Left renal pelvis (tissue), 4 donors: ENCODE measurements at places on chromosomes 4 and X. TPM values are rescaled to one million over a fixed set of nuclear protein-coding genes. Genes with fewer than 3 reads are reported as not detected.

Gene SMARCA1
- 142 TPM for polyA plus RNA-seq

Gene CDX4
- polyA plus RNA-seq = not detected

Gene STK32B
- polyA plus RNA-seq = 9.6 TPM

Gene GLA
- 32.4 TPM for polyA plus RNA-seq

Gene LGI2
- polyA plus RNA-seq = 20.7 TPM

Gene CYSLTR1
- polyA plus RNA-seq = 3.3 TPM

Gene BMPR1B
- polyA plus RNA-seq = 24.6 TPM

Gene SPOCK3
- 8.3 TPM for polyA plus RNA-seq

Gene INTU
- 19.9 TPM for polyA plus RNA-seq

- no peak for DNase-seq
Measured at GRCh38 chr4:145130788-145131399, 32.8 kb downstream of the ABCE1 start.

DNA sequence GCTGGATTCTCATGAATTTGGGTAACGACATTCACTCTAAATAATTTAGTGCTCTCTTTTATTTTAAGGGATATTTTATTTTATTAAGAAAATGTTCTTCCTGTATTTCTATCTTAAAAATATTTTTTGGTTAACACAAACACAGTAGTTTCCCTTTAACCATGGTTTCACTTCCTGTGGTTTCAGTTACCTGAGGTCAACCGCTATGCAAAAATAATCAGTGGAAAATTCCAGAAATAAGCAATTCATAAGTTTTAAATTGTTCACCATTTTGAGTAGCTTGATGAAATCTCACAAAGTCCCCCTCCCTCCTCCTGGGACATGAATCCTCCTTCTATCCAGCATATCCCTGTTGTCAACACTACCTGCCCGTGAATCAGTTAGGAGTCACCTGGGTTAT lies 71.4 kb downstream of the GBA3 start:
- no peak for DNase-seq

GRCh38 chr4:168711197-168712140 lies 214.6 kb downstream of the PALLD start:
- no peak for DNase-seq

DNA sequence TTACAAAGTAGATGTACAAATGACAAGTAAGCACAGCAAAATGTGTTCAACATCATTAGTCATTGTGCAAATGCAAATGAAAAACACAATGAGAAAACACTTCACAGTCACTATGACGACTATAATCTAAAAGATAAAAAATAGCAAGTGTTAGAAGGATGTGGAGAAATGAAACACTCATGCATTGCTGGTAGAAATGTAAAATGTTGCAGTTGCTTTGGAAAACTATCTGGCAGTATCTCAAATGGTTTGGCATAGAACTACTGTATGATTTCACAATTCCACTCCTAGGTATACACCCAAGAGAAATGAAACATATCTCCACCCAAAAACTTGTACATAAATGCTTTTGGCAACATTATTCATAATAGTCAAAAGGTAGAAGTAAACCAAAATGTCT lies 459.7 kb upstream of the TRAM1L1 start:
- no peak for DNase-seq

- no peak for DNase-seq
Measured at GRCh38 chrX:3678328-3678727, 35.1 kb downstream of the PRKX start.

GRCh38 chr4:83012200-83012686 lies 1.6 kb upstream of the LIN54 start:
- no peak for DNase-seq

DNA sequence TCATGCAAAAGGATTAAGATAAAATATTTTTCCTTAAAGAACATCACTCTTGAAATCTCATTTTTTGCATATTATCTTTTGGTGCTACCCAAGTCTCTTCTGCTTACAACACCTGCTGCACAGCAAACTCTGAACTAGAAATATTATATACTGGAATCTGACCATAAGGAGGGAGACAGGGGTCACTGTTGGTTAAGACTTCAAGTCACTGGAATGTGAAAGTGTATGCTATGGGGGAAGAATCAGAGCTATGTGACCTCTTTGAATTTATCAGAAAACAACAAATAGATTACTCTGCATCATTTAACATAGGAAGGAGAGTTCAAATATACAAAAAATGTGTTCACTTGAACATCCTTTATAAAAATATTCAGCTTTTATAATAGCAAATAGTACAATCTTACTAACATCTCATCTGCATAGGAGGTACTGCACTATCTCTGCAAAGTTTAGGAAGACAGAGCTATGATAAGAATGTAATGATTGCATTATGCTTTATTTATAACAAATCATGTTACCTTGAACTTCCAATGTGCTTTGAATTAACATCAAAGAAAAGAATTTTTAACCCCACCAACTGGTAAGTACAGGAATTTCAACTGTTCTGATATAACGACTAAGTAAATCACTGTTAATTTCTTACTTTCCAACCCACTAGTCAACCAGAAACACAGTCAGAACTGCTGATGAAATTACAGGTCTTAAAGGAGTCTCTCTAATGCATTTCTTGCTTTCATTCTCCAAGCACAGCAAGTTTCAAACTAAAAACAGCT lies 69.8 kb downstream of the ZNF827 start:
- no peak for DNase-seq

DNA sequence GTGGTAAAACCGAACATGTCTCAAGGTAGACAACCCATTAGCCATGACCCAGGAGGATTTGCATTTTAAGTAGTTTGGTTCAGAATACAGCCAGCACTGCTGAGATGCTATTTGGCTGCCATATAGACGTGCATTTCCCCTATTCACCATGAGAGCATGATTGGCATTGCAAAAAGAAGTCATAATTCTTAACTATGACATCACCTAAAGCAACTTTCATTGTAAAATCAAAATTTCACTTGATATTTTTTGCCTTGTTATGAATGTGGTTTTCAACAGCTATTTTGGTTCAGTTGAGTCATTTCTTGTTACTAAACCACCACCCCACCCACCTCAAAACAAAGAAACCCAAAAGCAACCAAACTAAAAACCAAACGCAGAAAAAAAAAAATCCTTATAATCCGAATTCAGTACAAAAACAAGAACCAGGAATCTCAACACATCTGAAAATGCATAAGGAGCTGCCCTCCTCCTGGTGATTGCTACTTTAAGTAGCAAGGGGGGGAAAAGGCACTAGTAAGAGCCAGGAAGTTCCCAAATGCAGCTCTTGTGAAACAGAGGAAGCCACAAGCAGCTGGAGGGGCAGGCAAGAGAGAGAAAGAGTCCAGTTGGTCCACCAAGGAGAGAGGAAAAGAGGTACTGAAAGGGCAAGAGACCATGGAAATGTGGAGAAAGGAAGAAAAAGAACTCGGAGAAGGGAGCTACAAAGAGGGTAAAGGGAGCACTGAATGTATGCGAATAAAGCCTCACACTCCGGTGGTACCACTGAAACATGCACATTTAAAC lies 3.1 kb downstream of the SLITRK4 start:
- DNase-seq = no peak

DNA sequence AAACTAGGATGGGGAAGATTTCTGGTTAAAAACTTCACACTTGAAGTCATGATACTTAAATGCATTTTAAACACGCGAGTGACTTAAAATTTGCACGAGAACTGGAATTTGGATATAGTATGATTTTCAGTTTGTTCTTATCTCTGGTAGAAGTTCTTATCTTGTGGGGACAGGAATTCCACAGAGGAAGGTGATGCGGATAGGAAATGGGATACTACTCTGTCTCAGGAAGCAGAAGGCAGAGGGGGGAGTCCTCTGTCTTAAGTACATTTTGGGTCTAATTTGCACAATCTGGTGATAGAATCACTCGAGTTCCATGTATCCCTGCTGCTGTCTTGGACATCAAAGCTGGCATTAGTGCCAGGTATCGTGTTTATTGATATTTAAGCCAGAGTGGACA lies 53.3 kb downstream of the TLL1 start:
- no peak for DNase-seq

DNA sequence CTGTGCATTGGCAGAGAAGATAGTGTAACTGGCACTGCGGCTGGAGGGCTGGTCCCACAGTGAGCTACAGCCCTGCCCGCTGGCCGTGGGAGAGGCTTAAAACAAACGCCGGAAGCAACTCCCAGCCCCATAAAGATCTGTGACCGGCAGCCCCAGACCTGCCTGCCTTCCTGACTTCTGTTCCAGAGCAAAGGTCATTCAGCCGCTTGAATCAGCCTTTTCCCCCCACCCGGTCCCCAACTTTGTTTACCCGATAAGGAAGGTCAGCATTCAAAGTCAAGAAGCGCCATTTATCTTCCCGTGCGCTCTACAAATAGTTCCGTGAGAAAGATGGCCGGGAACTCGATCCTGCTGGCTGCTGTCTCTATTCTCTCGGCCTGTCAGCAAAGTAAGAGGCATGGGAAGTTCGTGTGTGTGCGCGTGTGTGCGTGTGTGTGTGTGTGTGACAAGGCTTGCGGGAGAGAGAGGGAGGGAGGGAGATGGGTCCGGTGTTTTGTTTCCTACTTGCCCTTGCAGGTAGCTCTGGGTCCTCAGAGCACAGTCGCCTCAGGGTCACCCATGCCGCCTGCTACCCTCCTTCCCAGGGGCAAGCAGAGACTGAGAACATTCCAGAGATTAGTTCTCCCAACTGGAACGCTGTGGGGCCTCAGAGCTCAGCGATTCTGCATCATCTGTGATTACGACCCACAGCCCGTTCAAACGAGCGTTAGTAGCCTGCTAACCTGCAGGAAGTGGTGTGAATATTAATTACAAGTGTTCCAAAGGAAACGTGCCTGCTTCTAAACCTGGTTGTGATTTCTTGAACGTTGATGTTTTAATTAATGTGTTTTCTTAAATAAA lies at the start of gene MGST2:
Gene MGST2 (plus strand): TSS at position 130 of the 840 bp plus-strand sequence. CDS start 201 bp downstream, at position 331.
- peak; percentile 81 for DNase-seq

GRCh38 chr4:31086756-31087330 lies 366.7 kb downstream of the PCDH7 start:
- DNase-seq = no peak

DNA sequence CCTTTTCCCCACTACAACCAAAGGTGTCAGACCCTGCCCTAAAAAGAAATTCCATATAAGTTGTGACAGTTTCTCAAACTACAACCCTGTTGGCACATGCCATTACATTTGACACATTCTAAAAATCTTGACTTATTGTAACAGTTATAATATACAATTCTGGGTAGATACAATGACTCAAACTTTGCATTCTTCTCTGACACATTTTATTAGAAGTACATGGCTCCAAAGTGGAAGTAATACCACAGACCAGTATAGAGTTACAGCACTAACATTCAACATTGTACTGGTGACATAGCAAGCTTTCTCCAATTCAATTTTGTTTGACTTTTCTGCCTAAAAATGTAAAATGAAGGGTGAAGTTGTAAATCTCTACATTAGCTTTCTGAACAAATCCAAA lies 196.6 kb upstream of the ETNPPL start:
- DNase-seq = no peak

DNA sequence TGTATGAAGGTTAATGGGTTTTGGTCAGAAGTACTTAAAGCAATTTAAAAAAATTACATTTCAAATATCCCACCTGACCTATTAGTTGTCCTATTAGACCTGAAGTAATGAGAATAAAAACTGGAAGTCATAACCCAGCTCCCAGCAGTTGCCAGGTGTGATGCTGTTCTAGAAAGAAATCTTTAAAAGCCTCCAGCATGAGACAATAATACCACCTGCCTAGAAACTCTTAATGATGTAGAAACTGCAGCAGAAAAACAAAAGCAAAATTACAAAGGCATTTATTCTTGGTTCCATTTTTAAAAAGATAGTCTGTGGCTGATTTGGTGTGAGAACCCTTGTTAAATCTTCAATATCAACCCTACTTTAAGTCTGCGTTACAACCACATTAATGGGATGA lies 1137.7 kb upstream of the TENM3 start:
- no peak for DNase-seq

DNA sequence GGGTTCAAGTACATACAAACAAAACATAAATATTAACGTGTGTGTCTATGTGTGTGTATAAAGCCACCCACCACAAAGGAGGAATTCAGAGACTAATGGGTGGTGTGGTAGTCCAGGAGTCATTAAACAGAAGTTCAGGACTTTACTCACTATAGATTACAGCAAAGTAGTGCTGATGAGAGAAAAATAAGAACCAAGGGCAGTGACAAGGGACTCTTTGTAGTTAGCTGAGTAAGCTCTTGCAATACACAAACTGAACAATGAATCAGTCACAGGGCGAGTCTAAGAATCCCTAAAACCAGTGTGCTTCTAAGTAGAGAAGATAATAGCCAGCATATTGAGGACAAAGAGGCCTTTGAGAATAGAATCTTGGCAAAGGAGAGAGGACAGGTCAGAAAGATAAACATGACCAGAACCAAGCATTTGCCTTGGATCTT lies 232.4 kb downstream of the PPP3CA start:
- no peak for DNase-seq

DNA sequence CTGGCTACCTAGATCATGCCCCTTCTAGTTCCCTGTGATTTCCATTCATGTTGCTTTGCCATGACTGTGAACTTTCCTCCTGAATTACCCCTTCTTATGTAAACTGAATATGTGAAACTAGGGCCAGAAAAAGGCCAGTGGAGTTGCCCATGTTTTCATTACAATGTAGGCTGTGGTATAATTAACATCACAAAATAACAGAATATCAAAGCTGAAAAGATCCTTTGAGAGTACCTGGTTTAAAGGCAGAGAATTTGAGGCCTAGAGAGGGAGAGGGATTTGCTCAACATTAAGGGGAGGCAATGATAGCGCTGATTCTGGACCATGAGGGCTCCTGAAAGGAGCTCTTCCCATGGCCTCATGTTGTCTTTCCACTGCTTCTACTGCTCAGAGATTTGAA lies 392.2 kb downstream of the OPHN1 start:
- no peak for DNase-seq

DNA sequence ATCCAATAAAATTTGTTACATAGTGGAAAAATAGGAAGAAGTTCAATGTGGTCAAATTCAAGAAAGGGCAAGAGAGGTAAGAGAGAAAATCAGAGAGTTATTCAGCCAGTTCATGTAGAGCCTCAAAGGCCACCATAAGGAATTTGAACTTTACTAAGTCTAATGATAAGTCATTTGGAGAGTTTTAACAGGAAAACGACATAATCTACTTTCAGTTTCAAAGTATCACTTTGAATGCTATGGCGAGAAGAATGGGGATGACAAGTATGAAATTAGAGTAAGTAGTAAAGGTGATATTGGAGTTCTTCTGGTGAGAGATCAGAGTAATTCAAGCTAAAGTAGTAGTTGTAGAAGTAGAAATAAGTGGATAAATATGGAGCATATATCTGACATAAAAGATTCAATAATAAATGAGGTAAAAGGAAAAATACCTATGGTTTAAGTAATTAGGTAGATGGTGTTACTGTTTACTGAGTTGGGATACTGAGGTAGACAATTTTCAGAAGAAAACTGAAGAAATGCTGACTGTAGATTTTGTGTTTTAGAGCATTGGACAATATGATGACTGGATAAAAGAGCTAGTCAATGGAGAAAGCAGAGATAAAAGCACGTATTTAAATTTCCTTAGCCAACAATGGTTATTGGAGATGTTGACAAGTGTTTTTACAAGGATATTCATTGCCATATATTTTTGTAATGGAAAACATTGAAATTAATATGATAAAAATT lies 331.7 kb upstream of the ADGRL3 start:
- DNase-seq = no peak

- DNase-seq = no peak
Measured at GRCh38 chrX:110163488-110163887, 154.4 kb downstream of the AMMECR1 start.
